ENCODE measurements at places on chromosomes 13 and 19.

- no peak for DNase-seq
Measured at GRCh38 chr19:3609779-3610719, 3.4 kb upstream of the TBXA2R start.

DNA sequence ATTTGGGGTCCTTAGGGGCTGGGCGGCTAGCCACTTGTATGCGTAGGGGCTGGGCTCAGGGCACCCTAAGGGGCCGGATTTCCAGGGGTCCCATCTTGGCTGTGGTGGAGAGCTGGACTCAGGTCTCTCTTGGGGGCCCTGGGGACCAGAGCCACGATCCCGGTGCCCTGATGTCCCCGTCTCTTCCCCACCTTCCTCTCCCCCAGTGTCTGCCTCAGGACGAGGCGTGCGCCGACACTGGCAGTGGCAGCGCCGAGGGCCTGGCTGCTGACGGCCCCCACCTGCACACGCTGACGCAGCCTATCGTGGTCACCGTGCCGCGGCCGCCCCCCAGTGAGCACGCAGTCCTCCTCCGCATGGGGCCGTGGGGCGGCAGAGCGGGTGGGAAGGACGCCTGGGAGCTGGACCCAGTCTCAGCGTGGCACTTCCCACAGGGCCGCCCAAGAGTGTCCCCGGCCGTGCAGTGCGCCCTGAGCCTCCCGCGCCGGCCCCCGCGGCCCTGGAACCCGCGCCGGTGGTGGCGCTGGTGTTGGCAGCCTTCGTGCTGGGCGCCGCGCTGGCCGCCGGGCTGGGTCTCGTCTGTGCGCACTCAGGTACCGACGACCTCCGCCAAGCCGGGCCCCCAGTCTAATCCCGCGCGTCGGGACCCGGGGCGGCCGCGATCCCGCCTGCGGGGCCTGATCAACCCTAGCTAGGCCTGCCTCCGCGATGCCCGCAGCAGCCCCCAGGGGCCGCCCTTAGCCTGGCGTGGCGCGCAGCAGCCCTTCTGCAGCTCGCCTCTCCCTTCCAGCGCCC is 2.7 kb upstream of the SNAPC2 start:
- DNase-seq: no peak

DNA sequence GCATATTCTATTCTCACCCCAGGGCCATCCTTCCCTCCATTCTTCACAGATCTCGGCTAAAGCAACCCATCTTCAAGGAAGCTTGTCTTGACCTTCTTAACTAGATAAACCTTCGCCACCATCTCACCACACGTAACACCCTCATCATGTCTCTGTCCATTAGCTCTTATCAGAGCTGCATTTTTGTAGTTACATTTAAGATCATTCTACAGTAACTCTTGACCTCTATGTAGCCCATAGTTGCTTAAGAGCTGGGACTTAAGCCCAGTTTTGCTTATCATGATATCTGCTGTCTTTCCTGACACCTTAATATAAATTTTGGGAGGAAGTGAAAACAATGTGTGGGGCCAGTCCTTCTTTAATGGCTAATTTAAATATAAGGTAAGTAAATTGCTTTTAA is 345.1 kb downstream of the MTUS2 start:
- DNase-seq: no peak

- no peak for DNase-seq
Measured at GRCh38 chr13:104595511-104595910, 1529.3 kb upstream of the SLC10A2 start.

DNA sequence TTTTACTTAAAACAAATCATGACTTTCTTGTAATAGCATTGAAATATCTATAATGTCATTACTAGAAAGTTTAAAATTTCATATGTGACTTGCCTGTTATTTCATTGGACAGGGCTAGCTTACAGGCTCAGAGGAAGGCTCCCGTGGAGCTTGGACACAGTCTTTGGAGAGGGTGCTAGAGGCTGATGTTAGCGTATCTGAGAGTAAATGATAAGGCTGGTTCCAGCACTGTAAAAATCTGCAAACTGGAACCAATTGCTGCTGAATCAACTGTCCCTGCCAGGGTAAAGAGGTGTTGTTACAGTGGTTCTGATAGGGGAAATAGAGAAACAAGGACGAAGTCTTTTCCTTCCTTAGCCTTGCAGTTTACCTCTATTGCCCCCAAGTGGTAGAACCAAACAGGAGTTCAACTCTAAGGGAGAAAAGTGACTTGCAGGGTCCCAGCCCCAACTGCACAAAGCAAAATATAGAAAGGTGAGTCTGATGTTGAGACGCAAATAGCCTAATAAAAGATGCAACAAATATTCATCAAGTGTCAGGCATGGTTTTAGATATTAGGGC is 901.7 kb downstream of the DIAPH3 start:
- DNase-seq: no peak

- peak; percentile 68 for DNase-seq
Measured at GRCh38 chr13:32126278-32126677, 94.7 kb downstream of the FRY start.

- DNase-seq: no peak
Measured at GRCh38 chr13:99913167-99913566, 58.4 kb downstream of the ZIC5 start.

DNA sequence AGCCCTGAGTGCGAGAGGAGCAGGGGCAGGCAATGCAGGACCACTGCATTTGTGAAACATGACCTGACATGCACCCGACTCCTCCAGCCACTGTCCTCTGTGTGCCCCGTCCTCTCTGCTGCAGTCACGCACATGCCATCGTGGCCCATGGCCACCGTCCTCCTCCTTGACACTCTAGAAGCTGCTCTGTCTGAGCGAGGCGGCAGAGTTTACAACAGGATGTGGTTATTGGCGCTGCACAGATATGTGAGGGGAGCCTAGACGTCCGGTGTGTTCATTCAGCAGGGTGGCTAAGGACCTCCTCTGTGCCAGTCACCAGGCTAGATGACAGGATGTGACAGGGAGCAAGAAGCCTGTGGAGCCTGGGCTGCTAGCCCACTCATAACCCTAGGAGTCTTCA is 277.8 kb downstream of the FOXO1 start:
- no peak for DNase-seq

- DNase-seq: no peak
Measured at GRCh38 chr13:48828962-48829411, 146.7 kb upstream of the FNDC3A start.

All from inflammatory macrophage treated with lipopolysaccharide for 1 hour (primary cell).